Naive thymus-derived CD8-positive, alpha-beta T cell (primary cell): ENCODE measurements at places on chromosomes 12 and 14.

- DNase-seq, result peak; percentile 82
Measured at GRCh38 chr14:21104448-21105060, 3.7 kb downstream of the TMEM253 start.

DNA sequence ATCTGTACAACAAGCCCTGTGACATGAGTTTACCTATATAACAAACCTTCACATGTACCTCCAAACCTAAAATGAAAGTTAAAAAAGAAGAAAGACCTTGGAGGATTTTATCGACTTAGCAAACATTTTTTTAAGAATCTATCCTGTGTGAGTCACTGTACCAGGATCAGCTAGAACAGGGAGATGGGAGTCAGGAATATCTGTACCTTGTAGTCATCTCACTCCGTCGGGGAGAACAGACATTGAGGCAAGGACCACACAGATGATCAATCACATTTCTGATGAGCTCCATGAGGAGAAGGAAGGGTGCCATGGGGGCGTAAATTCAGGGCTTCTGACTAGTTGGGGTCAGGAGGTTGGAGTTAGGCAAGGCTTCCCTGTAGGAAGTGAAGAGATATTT lies 310.6 kb downstream of the VRK1 start:
- no peak for DNase-seq

DNA sequence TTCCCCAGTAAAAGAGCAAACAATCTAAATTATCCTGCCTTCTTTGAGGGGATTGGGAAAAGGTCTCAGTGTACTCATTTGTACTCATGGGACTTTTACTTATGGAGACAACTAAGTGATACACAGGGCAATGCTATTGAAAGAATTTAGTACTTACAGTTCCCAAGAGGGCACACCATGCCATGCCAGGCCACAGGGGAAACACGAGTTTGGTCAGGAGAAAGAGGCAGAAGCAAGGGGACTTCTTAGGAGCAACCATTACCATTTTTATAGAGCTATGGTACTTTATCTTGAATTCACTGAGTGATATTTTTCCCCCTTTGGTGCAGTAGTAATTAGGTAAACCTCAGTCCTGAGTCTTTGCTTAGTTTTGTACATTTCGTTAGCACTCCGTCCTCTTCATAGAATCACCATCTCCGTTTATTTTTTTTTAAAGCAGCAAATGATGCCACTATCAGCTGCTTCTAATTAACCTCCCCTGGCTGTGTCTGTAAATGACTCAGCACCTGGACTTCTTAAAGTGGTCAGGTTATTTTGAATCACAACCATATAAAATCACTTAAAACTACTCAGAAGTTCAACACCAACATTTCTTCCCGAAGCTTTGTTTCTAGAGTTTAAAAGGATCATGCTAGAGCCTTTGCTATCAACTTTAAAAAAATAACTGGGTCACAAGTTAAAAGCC lies 5.9 kb upstream of the WASHC3 start:
- DNase-seq, result no peak

DNA sequence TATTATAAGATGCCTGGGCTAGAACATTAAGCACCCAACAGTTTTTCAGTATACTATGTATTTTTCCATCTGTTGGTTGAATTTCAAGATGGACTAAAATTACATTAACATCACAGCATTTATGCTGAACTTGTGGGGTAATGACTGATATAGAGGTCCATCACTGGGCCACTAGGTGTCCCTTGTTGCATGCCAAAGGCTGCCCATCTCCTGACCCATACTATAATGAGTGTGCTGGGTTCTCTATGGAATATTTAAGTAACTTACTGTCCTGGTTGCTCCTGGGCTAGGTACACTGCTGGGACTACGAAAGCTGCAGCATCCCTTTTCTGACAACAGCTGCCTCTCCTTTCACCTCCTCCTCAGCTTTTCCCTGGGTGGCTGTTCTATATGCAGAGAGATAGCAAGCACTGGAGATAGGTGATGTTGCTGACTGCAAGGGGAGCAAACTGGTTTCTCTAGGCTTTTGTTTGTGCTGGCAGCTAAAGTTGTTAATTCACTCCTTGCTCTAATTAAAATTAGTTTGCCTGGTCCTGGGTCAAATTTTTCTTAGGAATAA lies 138.6 kb upstream of the TRHDE start:
- DNase-seq, result no peak

DNA sequence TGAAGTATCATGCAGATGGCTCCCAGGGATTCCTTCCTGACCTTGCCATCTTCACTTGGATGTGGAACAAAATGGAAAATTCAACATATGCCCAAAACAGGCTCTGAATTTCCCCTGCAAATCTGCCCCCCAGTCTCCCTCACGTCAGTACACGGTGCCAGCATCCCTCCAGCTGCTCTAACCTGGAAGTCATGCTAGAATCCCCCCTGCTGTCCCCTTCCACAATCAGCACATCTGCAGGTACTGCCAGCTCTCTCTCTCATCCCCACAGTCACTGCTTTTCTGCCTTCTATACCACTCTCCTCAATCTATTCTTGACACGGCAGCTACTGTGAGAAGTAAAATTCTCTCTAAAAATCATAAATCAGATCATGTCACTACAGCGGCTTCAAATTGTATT lies 21.6 kb downstream of the GALNT6 start:
- no peak for DNase-seq

GRCh38 chr12:157644-158043 lies 56.3 kb downstream of the SLC6A12 start:
- DNase-seq, result no peak

DNA sequence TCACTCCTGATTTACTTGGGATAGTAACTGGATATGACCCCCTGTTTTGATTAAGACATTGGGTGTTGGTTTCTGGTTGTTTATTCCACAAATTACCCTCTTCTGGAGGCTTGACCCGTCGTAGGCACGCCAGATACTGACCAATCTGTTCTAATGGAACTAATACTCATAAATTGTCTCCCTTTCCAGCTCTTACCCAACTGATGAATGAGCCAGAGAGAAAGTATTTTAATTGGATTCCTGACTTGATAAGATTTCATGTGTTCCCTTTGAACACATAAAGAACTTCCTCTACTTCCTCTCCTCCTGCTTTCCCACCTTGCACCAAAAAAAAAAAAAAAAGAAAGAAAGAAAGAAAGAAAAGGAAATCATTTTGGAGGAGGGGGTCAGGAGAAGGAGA lies 340.9 kb downstream of the PCNX1 start:
- DNase-seq, result no peak

DNA sequence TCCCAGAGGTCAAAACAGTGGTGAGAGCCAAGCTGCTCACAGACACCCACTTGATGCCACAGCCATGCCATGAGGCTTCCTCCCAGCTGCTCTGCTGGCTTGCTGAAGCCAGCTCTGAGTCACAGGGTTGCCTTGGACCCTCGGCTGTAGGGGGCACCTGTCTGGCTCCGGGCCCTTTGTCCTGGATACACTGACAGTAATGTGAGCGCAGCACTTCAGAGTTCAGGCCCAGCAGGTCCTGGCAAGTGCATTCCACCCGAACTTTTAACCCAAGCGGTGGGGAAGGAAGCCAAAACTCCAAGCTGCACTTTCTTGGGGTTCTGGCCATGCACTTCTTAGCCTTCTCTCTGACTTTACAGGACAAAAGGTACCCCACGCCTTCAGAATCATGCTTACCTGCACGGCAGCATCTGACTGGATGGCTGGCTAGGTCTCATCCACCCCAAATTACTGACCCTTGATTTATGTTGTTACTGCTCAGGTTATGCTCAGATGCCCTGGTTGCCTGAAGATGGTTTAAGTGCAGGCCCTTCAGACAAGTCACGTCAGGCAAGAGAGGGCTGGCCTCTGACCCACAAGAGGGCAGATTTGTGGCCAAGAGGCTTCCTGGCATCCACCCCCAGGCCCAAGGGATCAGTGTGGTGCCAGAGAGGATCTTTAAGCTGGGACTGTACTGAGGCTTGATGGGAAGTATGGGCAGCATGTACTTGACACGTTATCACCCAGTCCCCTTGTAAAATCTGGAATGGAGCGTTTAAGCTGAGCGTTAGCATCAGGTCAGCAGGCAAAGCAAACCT lies 24.8 kb downstream of the SLC25A29 start:
- DNase-seq, result no peak
